ENCODE measurements at places on chromosomes 7 and 10.

DNA sequence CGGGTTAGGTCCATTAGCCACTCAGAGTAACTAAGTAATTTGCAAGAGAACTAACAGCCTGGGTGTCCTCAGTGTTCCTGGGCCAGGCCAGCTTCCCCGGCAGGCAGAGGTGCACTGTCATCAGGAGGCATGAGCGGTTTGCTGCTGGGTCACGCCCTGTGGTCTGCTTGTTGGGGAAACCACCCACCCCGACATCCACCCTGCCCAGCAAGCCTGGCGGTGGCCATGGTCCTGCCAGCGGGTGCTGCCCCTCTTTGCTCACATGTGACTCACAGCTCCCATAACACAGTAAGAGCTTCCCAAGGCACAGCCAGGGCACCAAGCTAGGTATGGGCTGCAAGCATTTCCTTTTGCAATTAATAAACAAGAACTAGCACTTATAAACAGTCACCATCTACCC lies 75.9 kb downstream of the RGS10 start:
- no peak for DNase-seq

GRCh38 chr10:8534096-8534495 lies 479.6 kb downstream of the GATA3 start:
- DNase-seq, result no peak

GRCh38 chr10:43688348-43688892 lies 39.7 kb upstream of the ZNF32 start:
- no peak for DNase-seq

GRCh38 chr7:103811997-103812396 lies 177.5 kb downstream of the RELN start:
- no peak for DNase-seq

GRCh38 chr7:70935854-70936253 lies 196.1 kb upstream of the GALNT17 start:
- no peak for DNase-seq

GRCh38 chr10:8544057-8544380 lies 489.5 kb downstream of the GATA3 start:
- DNase-seq, result no peak

DNA sequence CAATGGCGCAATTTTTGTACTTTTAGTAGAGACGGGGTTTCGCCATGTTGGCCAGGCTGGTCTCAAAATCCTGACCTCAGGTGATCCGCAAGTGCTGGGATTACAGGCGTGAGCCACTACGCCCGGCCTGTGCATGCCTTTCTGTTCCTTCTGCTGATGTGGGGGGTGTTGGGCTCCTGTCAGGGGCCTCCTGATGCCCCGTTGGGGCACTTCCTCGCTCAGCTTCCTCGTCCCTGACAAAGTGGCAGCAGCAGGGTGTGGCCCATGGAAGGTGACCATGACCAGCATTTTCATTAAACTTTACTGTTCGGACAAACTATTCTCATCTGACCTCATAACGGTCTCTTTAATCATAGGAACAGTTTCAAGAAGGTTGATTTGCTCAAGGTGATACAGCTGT lies 69.4 kb downstream of the TBXAS1 start:
- no peak for DNase-seq

DNA sequence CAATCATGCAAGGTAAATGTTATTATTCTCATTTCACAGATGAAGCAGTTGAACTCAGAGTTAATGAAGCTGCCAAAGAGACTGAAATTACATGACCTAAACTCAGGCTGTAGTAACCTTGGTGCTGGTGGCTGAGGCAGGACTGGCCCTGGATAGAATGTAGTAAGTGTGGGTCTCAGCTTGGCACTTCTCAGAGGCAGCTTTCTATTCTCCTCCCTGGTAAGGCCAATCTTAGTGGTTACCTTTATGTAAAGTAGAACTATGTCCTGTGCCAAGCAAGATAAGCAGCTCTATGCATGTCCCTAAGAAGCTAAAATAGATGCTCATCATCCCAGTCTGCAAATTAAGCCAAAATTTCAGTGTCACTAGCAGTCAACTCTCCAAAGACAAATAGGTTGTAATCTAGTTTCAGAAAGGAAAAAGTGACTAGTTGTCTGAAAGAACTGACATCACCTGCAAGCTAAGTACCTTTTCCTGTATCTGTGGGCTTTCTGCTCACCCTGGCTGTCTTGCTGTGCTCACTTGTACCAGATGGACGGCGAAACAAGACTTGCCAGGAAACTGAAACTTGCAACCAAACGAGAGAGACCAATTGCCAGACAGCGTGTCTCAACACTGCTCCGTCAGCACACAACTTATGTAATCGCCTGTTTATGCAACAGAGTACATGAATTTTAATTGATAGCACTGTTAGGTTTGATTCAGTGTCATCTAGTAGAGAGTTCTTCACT lies 43.7 kb downstream of the CH25H start:
- DNase-seq, result no peak

DNA sequence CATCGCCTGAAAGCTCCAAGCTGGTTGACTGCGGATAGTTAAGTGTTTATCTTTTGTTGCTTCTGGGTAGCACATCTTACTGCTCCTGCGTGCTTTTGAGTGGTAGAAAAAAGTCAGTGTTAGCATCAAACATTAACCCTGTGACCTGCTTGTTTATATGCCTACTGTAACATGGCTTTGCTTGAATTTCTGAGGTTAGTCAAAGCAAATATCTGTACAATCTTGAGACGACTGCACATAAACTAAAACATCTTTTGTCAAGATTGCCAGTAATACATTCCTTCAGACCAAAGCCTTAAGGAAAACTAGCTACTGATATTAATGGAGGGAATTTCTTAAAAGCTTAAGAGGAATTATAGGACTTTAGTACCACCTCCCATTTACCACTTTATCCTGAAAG lies 163.7 kb downstream of the BAMBI start:
- DNase-seq, result no peak

DNA sequence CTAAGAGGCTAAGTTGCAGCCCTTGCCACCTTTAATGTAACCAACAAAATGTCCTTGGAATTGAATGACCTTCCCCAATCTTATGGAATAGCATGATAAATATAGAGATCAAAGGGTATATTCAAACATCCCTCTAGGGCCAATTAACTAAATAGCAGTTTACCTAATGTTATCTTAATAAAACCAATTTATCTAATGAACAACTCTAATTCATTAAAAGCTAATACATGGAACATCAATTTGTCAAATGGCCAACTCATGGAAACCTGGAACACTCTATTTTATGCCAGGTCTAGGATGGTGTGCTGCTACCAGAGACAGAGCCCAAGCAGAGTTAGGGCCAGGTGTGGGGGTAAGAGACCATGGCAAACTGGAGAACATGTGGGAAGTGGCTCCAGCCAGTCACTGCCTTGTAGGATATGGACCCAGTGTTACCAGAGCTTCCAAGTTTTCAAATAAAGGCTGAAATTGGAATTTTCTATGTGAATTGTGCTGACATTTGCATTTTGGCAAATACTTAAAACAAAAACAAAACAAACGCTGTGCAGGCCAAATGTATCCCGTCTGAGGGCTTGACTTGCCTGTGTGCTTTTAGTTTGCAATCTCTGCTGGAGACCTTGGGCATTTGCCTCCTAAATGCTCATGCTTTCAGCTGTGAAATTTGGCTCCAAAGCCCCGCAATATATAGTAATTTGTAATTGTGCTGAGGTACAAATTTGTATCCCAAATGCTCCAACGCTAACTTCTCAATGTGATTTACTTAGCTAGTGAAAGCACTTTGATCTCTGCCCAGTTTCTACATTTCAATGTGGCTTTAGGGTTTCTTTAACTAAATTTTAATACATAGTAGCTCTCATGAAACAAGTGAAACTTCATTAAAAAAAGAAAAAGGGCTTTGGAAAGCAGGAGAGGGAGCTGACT lies 55.1 kb downstream of the CPED1 start:
- DNase-seq, result no peak

DNA sequence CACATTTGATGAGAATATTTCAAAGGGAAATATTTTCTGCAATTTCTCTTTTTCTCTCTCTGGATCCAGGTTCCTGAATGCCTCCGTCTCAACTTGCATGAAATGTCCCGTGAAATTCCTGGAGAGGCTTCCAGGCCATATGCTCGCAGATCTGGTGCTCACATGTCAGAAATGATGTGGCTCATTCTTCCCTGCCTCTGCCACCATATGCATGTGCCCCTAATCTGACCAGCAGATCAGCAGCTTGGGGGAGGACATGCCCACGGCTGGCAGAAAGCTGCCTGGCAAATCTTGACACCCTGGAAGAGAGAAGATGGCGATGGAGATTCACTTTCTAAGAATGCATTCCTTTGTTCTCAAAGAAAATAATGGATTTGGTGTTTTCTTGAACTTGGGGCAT lies 490.7 kb downstream of the RPS24 start:
- no peak for DNase-seq

- peak; percentile 2 for DNase-seq
Observed at GRCh38 chr10:48309711-48310226, 3.3 kb downstream of the MAPK8 start.
